ENCODE measurements at places on chromosomes 11 and 22. TPM values are rescaled to one million over a fixed set of nuclear protein-coding genes. Genes with fewer than 3 reads are reported as not detected.
A peak's percentile ranks its signal among the peaks of the same experiment; 100 is the strongest.

DNA sequence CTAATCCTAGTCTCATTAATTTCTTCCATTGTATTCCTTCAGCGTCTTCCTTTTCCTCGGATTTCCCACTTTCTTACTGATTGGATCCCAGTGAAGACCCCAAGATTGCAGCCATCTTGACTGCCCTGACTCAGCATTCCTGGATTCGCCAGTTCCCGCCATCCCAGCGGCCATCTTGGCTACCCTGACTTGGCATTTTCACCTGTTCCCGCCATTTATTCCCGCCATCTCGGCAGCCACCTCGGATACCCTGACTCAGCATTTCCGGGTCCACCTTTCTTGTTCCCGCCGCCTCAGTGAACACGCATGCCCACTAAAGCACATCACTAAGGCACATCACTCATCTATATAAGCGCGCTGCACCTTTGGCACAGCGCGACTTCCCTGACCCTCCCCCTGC lies 13.8 kb upstream of the OR56A3 start:
- H3K27me3 ChIP-seq: no peaks in the 10 kb centered on the region
- no peak overlapping the region for H3K4me3 ChIP-seq
- H3K36me3 ChIP-seq: no peaks in the 10 kb centered on the region
- no peak for DNase-seq

DNA sequence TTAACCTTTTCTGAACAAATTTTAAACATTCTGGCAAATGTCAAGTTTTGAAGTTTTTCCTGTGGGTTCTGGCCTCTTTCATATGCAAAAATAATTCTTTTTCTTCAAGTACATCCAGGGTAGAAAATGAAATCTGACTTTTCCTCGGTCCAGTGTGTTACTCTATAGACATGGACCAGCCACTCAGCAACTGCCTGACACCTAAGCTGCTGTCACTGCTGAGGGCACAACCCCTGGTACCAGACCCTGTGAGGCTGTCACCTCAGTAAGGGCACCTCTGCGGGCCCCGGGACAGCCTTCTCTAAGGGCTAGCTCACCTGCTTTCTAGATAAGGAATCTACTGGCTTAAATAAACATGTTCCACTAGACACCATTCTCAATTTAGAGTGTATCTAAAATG lies 33.8 kb downstream of the PPIL2 start:
- no peaks in the 10 kb centered on the region for H3K4me1 ChIP-seq
- no peaks in the 10 kb centered on the region for H3K27me3 ChIP-seq
- DNase-seq: no peak
- H3K36me3 ChIP-seq: peaks cover 53% of the 10 kb centered on the region
- no peak overlapping the region for H3K4me3 ChIP-seq

DNA sequence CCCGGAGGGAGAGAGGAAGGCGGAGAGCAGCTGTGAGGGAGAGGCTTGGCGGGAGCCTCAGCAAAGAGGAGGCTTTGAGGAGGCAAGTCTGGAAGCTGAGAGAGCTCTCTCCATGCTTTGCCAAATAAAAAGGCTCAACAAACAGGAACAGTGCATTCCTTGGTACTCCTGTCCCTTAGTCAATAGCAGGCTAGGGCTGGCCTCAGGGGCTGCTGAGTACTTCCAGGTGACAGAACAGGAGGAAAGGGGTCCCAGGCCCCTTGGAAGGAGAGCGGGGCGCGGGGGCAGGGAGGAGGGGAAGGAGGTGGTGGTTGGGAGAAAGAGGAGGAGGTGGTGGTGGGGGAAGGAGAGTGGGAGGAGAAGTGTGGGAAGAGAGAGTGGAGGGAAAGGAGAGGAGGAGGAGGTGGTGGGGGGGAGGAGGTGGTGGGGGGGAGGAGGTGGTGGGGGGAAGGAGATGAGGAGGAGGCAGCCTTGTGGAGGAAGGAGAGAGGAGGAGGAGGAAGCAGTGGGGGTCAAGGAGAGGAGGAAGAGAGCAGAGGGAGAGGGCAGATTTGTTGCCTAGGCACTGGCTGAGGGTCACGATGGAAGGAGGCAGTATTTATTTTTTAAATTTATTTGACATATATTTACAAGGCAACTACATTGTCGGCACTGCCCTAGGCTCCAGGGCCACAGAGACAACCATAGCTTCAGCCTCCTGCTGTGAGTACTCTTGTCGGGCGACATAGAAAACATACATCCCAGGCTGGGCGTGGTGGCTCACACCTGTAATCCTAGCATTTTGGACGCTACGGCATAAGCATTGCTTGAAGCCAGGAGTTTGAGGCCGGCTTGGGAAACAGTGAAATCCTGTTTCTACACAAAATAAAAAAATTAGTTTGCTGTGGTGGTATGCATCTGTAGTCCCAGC lies 74.2 kb upstream of the ZBED5 start:
- peaks cover 25% of the 10 kb centered on the region for H3K4me1 ChIP-seq
- DNase-seq: peak; percentile 75
- no peaks in the 10 kb centered on the region for H3K27me3 ChIP-seq
- no peaks in the 10 kb centered on the region for H3K36me3 ChIP-seq

The MRPL49 gene
- total RNA-seq: 47.2 TPM

DNA sequence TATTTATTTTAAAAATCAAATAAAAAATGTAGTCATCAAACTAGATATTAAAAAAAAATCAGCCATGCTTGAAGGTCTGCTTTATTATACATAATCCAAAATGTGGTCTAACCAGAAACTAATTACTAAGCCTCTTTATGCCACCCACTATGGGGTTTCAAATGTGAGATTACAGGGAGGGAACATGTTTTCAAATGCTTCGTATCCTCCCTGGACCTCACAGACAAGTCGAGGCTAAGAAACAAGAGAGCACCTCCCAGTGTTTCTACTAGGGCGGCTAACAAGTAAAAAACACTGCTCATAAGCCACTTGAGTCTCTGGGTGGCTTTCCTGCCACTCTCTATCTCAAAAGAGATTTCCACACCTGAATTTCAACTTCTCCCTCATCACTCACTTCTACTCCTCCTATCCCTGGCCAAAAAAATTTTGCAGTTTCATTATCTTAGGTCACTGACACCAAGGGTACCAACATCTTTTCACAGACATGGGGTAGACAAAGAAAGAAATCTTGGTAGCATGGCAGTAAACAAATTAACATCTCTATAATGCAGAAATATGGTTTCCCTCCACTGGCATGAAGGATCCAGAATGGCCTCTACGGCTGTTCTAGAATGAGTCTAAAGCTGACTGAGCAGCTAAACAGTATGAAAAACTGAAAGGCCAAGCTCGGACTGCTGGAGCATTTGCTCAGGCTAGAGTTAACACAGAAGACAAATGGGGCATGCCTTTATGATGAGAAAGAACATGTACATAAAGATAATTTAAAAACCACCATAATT lies 50.9 kb downstream of the PITPNB start:
- peaks cover 11% of the 10 kb centered on the region for H3K4me1 ChIP-seq
- no peak for DNase-seq
- no peak overlapping the region for H3K4me3 ChIP-seq
- peak overlapping the region; percentile 83 for H3K27ac ChIP-seq
- no peaks in the 10 kb centered on the region for H3K27me3 ChIP-seq

DNA sequence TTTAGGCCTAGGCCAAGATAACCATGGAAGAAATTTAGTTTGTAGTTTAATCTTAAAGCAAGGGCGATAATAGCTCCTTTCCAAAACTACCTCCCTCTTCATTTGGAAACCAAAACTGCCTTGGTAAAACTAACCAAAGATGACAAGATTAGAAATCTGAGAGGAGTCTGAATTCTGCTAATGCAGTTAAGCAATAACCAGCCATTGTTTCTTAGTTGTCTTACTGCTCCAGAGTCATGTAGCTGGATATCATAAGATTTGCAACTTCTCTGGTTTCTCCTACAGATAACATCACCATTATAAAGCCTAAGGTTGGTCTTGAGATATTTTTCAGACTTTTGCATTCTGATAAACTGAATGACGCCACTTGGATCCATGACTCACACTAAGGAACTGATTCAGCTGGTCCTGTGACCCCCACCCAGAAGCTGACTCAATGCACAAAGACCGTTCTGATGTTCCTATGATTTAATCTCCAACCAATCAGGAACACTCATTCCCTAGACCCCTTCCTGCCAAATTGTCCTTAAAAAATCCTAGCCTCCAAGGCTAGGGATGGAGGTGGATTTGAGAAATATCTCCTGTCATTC lies 200.8 kb downstream of the LUZP2 start:
- H3K27me3 ChIP-seq: no peaks in the 10 kb centered on the region
- H3K36me3 ChIP-seq: no peaks in the 10 kb centered on the region
- DNase-seq: no peak
- no peak overlapping the region for H3K27ac ChIP-seq

GRCh38 chr22:17366329-17366728 lies 2.9 kb upstream of the CECR2 start:
- H3K4me1 ChIP-seq: peaks cover 10% of the 10 kb centered on the region
- no peak for DNase-seq
- peaks cover 7% of the 10 kb centered on the region for H3K27me3 ChIP-seq

The RFPL3 gene
- not detected for total RNA-seq

The LRRC74B gene
- total RNA-seq: not detected

GRCh38 chr11:72984453-72985077 lies 157.6 kb downstream of the FCHSD2 start:
- no peaks in the 10 kb centered on the region for H3K27me3 ChIP-seq
- H3K4me3 ChIP-seq: no peak overlapping the region
- H3K27ac ChIP-seq: no peak overlapping the region
- H3K36me3 ChIP-seq: no peaks in the 10 kb centered on the region
- H3K4me1 ChIP-seq: no peaks in the 10 kb centered on the region

The PHLDA2 gene
- total RNA-seq: 50.0 TPM

The PCSK7 gene
- 77.8 TPM for total RNA-seq

DNA sequence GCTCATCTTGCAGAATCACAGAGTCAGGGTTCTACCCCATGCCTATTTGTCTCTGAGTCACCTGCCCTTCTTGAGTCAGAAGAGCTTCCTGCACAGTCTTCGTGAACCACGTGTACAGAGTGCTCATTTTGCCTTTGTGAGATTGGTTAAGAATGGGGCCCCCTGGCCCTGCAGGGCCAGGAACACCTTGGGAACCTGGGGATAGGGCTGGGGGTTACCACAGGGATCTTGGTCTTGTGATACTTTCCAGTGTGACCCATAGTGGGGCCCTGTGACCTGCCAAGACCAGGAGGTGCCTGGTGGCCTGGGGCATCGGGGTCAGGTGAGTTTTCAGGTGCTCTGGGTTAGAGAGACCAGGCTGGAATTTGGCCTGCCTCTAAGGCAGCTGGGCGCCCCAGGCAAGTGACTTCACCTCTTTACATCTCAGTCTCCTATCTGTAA lies 9.4 kb downstream of the TMPRSS13 start:
- no peak overlapping the region for H3K27ac ChIP-seq
- H3K4me3 ChIP-seq: no peak overlapping the region
- H3K36me3 ChIP-seq: no peaks in the 10 kb centered on the region
- DNase-seq: no peak
- no peaks in the 10 kb centered on the region for H3K27me3 ChIP-seq

The ATP5MG gene
- 151 TPM for total RNA-seq

GRCh38 chr11:17986007-17986710 lies 26.7 kb downstream of the SERGEF start:
- no peak overlapping the region for H3K4me3 ChIP-seq
- H3K4me1 ChIP-seq: peaks cover 4% of the 10 kb centered on the region
- no peaks in the 10 kb centered on the region for H3K27me3 ChIP-seq
- peaks cover 35% of the 10 kb centered on the region for H3K36me3 ChIP-seq
